ENCODE measurements at places on chromosomes 11 and 22. TPM values are rescaled to one million over a fixed set of nuclear protein-coding genes. Genes with fewer than 3 reads are reported as not detected.

Gene ANO5
- total RNA-seq: 0.38 TPM

Gene C11orf58
- total RNA-seq: 144 TPM

Gene DTX4
- 7.8 TPM for total RNA-seq

Gene ZNF280A
- not detected for total RNA-seq

Gene RNF121
- 66.3 TPM for total RNA-seq

Gene CD3G
- not detected for total RNA-seq

Gene APOC3
- total RNA-seq: not detected

Gene DDTL
- 1.3 TPM for total RNA-seq

Gene OR5A2
- not detected for total RNA-seq

Gene CRYBB3
- total RNA-seq: not detected

Gene OR56A1
- total RNA-seq: not detected

Gene OR4D5
- not detected for total RNA-seq

Gene OSBP2
- 9.9 TPM for total RNA-seq

Gene TECTA
- total RNA-seq: 0.33 TPM

Gene LINC01488
- total RNA-seq: not detected

Gene JAML
- 0.65 TPM for total RNA-seq

Gene C11orf91
- total RNA-seq: 0.33 TPM

Gene PVALB
- not detected for total RNA-seq

Gene RAG1
- 1.9 TPM for total RNA-seq

Gene OR4A16
- total RNA-seq: not detected

Gene CECR2
- total RNA-seq: 0.10 TPM

Gene PAMR1
- 1.6 TPM for total RNA-seq

Gene MOGAT2
- total RNA-seq: not detected

Gene RFPL2
- not detected for total RNA-seq

Gene NEU3
- total RNA-seq: 12.4 TPM

Gene APOL1
- 3.6 TPM for total RNA-seq

Gene CREB3L1
- total RNA-seq: 0.65 TPM

Gene SMTN
- 111 TPM for total RNA-seq

Gene NRXN2
- not detected for total RNA-seq

Gene TNNI2
- total RNA-seq: not detected

Gene ART1
- not detected for total RNA-seq

Gene PIH1D2
- total RNA-seq: 1.7 TPM

Gene OR6M1
- not detected for total RNA-seq

All from vein endothelial cell (primary cell).